AG20443 (cell line): ENCODE measurements at places on chromosomes 11 and 22.

DNA sequence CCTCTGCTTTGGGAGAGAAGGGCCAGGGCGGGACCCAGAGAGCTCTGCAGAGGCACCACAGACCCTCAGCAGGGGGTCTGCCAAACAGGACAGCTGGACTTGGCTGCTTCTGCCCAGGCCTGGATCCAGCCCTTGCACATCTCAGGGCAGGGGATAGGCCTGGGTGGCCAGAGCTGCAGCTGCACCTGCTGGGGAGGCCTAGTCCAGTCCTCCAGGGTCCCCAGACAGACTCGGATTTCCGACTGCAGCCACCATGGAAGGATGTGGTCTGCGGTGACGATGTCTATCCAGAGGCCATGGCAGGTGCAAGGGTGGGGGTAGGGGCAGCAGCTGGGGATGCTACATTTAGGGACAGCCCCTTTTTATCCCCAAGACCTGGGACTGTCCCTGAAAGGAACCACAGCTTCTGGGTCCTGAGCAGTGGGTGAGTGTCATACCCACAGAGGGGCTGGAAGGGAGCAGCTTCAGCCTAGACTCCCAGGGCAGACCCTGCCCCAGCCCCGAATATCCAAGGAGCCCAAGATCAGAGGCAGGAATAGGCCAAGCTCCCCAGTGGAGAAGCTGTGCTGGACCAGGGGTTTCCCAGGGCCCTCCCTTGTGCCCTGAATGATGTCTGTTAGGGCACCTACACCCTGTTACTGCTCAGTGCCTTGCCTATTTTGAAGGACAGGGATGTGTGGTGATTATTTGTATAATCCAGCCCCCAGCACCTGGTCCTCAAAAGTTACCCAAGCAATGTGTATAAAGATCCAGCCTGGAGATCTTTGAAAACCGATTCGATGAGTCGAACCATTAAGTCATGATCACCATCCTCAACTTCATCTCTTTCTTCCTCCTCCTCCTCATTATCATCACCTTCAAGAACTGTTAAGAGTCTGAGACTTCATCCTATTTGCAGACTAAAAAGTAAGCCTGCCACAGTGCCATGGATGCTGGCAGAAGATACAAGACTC lies 2.5 kb upstream of the IGLL5 start:
- no peak for DNase-seq

DNA sequence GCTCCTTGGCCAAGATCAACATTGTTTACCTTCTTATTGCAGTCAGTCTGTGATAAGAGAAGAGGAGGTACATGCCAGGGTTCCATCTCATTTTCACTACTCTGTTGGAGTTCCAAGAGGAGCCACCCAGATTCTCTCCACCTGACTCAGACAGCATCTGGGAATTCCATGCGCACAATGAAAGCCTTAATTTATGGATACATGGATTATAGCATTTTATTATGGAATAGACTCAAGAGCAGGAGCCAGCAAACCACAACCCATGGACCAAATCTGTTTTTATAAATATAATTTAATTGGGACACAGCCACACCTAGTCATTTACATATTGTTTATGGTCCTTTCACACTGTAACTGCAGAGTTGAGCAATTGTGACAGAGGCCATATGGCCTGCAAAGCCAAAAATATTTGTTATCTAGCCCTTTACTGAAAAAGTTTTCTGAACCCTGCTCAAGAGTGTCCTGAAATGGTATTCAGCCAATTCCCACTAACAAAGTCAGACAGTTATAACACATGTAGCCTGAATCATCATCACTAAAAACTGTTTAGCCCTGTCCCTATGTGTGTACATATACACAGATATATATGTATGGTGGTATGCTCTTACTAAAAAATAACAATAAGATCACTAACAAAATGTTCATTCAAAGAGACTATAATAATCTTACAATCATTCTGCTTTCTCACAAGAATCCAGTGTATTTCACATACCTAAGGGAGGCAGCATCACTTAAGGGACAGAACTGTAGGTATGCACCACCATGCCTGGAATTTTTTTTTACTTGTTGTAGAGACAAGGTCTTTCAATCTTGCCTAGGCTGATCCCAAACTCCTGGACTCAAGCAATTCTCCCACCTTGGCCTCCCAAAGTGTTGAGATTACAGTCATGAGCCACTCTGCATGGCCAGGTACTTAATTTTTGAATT lies 104.5 kb upstream of the TEAD1 start:
- no peak for DNase-seq

DNA sequence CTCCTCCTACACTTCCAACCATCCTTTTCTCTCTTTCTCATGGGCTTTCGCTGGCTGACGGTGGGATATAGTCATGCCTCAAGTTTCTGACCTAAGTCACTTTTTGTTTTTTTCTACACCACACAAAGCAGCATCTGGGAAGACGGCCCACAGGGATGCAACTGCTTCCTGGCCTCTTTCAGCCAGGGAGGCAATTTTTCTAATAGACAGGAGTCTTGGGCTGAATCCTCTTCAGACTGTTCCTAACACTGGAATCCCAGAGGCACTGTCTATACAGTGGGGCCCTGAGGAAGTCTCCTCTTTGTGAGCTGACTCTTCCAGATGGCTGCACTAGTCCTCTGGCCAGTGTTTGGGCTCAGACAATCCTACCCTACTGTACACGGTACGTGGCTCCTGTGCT lies 39.7 kb upstream of the OLFML1 start:
- no peak for DNase-seq

- DNase-seq = no peak
Measured at GRCh38 chr11:118933486-118933885, 7.8 kb upstream of the BCL9L start.

DNA sequence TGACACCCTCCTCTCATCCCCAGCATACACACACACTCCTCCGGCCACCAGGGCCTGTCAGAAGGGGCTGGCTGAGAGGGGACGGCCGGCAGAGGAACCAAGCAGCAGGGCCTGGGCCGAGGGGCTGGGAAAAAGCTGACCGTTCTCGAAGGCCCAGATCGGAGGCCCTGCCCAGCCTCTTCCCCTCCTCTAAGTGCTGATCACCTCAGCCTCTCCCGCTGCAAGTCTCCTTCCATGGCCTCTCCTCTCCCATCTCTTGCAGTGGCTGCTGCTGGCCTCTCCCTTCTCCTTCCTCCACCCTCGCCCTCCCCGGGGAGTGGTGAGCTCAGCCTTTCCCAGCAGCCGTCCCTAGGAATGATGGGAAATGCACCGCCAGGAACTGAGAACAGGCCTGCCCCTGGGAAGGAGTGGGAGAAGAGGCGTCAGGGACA lies 39.6 kb downstream of the ARRB1 start:
- peak; percentile 73 for DNase-seq

GRCh38 chr22:44049486-44050231 lies 25.6 kb downstream of the PARVB start:
- no peak for DNase-seq

- no peak for DNase-seq
Measured at GRCh38 chr11:5227681-5228080, 810 bp upstream of the HBB start.

DNA sequence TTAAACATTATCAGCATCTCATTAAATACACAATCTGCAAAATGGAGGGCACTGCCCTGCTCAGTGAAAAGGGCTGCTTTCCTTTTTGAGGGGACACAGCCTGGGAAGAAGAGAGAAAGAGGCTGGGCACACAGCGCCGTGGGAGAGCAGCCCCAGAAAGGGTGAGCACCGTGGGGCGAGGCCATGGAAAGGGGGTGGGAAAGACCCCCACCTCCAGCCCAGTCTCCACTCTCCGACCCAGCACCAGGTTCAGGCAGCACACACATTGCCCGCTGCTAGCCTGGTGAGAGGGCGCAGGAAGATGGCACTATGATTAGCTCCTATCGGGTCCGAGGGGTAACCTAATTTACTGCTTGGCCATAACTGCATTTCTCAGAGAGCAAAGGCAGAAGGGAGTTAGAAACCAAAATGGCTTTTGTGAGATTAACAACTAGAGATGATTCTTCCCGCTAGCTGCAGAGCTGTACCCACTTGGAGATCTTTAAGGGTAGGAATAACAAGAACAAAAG lies 104.0 kb upstream of the BID start:
- no peak for DNase-seq

- peak; percentile 46 for DNase-seq
Measured at GRCh38 chr11:4065601-4066377, 28.8 kb upstream of the RRM1 start.

DNA sequence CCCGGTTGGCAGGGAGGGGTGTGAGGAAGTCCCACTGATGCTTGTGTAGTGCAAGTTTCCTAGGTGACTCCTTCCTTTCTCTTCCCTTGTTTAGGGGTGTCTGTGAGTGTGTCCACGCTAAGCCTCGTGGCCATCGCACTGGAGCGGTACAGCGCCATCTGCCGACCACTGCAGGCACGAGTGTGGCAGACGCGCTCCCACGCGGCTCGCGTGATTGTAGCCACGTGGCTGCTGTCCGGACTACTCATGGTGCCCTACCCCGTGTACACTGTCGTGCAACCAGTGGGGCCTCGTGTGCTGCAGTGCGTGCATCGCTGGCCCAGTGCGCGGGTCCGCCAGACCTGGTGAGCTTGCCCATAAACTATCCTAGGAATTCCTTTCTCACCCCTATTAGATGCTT lies 10.4 kb downstream of the CCKBR start:
- DNase-seq = no peak

DNA sequence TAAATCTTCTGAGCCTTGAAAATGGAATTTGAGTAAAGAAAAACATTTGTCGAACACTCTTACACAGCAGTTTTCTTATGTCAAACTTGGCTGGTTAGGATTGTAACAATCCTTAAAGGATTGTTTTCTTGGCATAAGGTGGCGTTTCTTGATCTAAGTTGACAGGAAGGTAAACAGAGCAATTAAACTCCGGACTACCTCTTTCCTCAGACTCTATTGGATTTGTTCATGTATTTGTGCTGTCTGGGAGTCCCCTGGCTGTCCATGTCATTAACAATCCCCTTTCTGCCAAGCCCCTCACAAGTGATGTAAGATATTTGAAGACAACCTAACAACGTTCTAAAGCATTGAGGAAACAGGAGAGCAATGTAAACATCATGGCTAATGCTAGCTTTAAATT lies 222.5 kb upstream of the SNX19 start:
- no peak for DNase-seq
